ENCODE measurements at places on chromosomes 3 and 15.
A peak's percentile ranks its signal among the peaks of the same experiment; 100 is the strongest.

DNA sequence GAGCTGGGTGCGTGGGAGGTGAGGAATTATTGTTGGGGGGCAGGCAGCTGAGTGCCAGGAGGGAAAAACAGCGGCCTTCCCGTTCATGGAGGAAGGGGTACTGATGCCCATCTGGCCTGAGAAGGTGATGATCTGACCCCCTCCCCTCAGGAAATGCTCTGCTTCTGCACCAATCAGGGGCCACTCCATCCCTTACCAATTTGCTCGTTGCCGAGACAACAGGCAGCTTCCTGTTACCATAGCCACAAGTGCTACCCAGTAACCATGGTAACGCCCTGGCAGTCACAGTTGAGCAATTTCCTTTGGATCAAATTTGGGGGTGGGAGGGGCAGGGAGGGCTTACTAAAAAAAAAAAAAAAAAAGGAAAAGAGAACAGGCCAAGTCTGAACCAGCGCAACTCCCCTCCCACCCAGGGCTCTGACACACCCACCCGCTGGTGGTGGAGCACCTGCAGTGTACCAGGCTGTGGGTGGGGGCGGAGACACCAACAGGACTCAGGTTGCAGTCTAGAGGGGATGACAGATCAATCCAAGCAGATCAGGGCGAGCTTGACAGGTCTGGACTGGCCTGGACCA lies 13.7 kb downstream of the CELF6 start:
- peak; percentile 69 for DNase-seq

GRCh38 chr15:39453620-39454019 lies 127.3 kb upstream of the THBS1 start:
- no peak for DNase-seq

GRCh38 chr15:95132774-95133173 lies 901.4 kb downstream of the MCTP2 start:
- DNase-seq = no peak

GRCh38 chr15:98881526-98882520 lies 125.8 kb downstream of the PGPEP1L start:
- peak; percentile 35 for DNase-seq

DNA sequence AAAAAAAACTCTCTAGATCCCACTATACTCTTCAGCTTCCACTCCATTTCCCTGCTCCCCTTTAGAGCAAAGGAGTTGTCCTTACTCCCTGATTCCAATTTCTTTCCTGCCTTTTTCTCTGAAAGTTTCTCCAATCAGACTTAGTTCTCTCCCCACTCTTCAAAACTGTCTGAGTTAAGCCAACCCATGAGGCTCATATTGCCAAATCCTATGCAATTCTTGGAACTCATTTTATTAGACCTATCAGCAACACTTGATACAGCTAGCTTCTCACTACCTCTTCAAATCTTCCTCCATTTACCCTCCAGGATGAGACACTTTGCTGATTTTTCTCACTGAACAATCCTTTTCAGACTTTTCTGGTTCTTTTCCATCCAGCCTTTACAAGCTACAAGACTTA lies 233.1 kb downstream of the THRB start:
- no peak for DNase-seq

DNA sequence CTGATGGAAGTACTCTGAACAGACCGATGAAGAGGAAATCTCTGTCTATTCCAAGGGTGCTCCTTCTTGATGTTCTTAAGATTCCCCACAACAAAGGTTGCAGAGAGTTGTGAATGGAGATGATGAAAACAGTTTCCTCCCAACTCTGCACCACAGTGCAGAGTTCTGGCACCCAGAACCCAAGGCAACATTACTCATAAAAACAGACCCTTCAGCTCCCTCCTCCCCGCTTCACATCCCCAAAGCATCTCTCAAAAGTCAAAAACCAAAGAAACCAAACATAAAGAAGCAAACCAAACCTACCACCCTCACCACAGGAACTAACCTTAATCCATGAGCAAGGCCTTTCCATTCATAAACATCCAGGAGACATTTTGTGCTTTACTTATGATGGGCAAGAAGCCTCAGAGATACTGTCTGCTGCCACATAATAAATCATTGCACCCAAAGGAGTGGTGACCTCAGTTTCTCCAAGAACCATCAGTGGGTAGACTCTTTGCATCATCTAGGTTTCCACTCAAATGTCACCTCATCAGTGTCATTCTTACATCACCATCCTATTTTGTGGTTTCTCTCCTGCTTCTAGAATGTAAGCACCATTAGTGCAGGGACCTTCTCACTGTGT lies 13.2 kb downstream of the PCOLCE2 start:
- no peak for DNase-seq

- DNase-seq = no peak
These were observed 189.5 kb downstream of the SHOX2 start for GRCh38 chr3:157916672-157917071.

GRCh38 chr15:78205337-78205736 lies 29.0 kb downstream of the ACSBG1 start:
- no peak for DNase-seq

DNA sequence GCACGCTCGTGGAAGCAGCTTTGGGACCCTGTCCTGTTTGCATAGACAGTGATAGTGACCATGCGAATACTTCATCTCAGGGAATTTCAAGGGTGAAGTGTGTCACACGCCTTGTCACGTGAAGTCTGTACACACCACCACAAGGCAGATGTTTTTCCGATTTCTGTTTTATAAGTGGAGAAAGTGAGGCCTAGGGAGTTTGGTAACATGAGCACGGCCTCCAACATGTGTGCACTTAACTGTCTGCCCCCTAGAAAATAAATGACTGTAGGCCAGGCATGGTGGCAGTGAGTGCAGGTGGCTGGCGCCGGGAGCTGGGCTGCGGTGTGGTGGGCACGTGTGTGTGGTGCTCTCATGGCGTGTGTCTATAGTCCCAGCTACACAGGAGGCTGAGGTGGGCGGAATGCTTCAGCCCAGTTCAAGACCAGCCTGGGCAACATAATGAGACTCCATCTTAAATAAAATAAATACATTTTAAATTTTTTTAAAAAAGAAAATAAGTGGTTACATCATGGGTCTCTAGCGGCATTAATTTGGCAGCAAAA lies 42.0 kb downstream of the WHAMM start:
- no peak for DNase-seq

- peak; percentile 98 for DNase-seq
These were observed 22.8 kb downstream of the PLS1 start for GRCh38 chr3:142618917-142619461.

GRCh38 chr3:13296662-13297061 lies 123.5 kb downstream of the NUP210 start:
- no peak for DNase-seq

DNA sequence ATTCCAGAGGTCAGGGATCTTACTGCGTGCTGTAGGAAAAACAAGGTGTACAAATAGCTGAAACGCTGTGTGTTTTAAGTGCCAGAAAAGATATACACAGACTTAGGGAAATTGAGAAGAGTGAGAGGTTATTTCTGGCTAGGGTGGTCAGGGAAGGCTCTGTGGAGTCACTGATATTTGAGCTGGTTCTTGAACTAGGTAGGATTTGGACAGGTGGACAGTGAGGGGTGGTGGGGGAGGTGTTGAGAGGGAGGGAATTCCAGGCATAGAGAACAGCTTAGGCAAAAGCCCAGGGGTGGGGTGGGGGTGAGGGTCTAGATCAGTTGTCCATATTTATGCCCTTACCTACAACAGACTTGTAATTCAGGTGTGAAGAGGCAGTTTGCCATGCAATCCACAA lies 7.0 kb downstream of the SEMA6D start:
- no peak for DNase-seq

DNA sequence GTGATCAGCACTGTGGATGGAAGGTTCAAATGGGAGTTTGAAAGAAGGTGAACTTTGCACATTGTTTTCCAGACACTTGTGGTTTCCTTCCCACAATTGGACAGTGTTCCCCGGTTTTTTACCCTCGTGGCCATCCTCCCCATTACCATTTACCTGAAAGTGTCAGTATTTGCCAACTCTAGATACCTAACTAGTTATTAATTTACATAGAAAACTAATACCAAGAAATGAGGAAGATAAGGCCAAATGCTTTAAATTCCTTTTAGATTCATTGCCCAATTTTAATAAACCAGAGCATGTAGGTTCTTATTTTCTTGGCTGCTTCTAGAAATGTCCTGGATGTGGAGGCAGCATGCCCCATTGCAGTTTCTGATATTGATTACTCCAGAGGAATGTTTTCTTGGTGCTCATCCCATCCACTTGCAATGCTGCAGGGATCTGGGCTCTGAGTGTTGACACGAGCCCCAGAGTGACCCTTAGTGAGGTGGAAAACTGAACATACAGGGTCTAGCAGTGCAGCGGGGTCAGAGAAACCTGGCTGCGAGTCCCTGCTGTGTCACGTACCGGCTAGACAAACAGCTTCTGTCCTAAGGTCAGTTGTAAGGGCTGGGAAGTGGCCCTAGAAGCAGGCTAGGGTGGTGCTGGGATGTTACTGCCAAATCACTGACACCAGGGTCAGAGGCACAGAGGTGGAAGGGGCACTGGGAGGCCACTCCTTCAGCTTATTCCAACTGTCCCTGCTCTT lies 23.5 kb downstream of the LSM3 start:
- no peak for DNase-seq

DNA sequence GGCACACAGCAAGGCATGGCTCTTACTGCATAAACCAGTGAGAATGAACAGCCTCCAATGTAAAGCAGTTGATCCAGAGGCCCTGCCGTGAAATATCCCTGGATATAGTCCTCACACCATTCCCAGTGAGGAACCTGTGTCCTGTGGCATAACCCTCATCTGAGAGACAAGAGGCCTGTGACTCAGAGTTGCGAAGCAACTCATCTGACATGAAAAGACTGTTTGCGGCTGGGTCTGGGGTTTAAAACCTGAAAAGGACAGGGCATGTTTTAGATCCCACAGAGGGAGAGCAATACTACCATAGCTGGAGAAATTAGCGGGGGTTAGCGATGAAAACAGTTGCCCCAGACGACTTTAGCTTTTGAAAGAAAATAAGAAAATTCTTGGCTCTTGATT lies 165.3 kb upstream of the BHLHE40 start:
- no peak for DNase-seq

- no peak for DNase-seq
These were observed 189.2 kb downstream of the DTWD1 start for GRCh38 chr15:49809894-49810609.

- DNase-seq = no peak
These were observed 53.1 kb downstream of the CACNA2D2 start for GRCh38 chr3:50450209-50450921.

GRCh38 chr3:7585052-7585451 lies 724.1 kb downstream of the GRM7 start:
- peak; percentile 14 for DNase-seq

GRCh38 chr15:79209690-79210089 lies 72.8 kb upstream of the ANKRD34C start:
- no peak for DNase-seq

- DNase-seq = no peak
These were observed 16.1 kb upstream of the AHSG start for GRCh38 chr3:186596568-186597287.

DNA sequence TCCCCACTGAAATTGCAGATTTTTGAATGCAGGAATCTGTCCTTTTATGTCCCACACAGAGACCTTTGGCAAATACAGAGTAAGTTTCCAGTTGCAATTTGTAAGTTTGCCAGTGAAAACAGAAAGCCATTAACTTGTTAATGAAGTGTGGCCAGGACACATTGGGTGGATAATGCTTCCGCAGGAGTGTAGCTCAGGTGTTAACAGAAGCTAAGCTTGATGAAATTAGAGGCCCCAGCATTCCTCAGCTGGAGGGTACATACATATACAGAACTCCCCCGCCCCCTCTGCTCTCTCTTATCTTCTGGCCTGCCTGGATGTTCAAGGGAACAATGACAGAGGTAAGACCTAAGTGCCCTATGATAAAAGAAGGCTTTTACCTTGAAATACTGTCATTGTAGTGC lies 8.1 kb upstream of the LRRC2 start:
- peak; percentile 65 for DNase-seq

- no peak for DNase-seq
These were observed 99.3 kb downstream of the ABHD5 start for GRCh38 chr3:43790060-43790459.

- peak; percentile 76 for DNase-seq
These were observed 13.1 kb upstream of the PLA2G4D start for GRCh38 chr15:42107473-42107872.

DNA sequence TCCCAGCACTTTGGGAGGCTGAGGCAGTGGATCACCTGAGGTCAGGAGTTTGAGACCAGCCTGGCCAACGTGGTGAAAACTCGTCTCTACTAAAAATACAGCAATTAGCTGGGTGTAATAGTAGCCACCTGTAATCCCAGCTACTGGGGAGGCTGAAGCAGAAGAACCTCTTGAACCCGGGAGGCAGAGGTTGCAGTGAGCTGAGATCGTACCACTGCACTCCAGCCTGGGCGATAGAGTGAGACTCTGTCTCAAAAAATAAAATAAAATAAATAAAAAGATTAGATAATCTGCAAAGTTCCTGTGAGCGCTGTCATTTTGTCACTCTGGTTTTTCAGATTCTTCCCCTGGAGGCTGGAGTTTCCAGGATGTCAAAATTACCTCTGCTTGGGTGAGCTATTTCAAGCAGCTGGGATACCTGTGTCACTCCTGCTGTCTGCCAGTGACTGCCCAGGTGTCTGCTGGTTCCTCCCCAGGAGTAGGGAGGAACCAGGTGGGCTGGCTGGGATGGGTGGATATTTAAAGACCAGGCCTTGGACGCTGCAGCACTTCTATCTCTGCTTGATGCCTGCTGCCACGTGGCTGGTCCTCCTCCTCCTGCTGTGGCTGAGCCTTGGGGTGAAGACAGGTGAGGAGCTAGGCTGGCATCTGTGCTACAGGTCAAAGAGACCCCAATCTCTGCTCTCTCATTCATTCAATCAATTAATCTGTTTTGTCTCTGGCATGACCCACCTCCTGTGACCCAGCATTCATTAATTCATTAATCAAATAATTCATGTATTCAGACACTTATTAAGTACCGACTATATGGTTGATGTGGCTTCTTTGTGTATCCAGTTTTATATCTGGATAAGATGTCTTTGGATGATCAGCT lies 19.5 kb upstream of the MUC20 start:
- no peak for DNase-seq

DNA sequence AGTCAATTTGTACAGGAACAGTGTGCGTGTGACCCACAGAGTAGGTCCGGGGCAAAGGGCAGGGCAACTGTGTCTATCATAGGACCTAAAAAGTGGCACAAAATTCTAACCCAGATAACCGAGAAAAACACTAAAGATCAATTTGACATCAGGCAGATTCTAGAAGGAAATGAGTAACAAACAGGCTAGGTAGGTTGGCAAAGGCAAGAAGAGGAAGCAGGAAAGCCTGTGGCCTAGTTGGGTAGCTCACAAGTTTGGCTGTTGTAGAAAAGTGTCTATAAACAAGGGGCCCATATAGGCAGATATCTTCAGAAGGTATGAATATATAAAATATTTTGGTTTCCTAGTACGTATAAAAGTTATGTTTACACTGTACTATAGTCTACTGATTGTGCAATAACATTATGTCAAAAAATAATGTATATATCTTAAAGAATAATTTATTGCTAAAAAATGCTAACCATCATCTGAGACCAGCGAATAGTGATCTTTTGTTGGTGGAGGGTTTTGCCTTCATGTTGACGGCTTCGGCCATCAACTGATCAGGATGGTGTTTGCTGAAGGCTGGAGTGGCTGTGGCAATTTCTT lies 13.3 kb upstream of the OR5K1 start:
- DNase-seq = no peak

Measured in NCI-H146 (cell line).